ENCODE measurements at places on chromosomes 3 and 15. TPM values are rescaled to one million over a fixed set of nuclear protein-coding genes. Genes with fewer than 3 reads are reported as not detected.

DNA sequence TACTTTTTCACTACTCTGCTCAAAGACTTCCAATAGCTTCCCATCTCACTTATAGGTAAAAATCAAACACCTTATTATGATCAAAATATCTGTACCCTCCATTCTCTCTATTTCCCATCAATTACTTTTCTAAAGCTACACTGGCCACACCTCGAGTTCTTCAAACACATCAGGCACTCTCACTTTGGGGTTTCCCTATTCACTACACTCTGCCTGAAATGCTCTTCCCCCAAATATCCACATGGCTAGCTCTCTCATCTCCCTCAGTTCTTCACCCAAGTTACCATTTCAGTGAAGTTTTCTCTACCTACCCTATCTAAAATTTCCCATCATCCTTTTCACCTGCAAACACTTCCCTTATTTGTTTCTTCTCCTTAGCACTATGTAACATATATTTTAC, 14.8 kb downstream of the UBE3A start:
- DNase-seq: no peak

GRCh38 chr15:90028376-90028944, 27.3 kb downstream of the ZNF710 start:
- DNase-seq: no peak

- DNase-seq: no peak
Measured at GRCh38 chr3:193938613-193939012, 197.3 kb upstream of the HES1 start.

DNA sequence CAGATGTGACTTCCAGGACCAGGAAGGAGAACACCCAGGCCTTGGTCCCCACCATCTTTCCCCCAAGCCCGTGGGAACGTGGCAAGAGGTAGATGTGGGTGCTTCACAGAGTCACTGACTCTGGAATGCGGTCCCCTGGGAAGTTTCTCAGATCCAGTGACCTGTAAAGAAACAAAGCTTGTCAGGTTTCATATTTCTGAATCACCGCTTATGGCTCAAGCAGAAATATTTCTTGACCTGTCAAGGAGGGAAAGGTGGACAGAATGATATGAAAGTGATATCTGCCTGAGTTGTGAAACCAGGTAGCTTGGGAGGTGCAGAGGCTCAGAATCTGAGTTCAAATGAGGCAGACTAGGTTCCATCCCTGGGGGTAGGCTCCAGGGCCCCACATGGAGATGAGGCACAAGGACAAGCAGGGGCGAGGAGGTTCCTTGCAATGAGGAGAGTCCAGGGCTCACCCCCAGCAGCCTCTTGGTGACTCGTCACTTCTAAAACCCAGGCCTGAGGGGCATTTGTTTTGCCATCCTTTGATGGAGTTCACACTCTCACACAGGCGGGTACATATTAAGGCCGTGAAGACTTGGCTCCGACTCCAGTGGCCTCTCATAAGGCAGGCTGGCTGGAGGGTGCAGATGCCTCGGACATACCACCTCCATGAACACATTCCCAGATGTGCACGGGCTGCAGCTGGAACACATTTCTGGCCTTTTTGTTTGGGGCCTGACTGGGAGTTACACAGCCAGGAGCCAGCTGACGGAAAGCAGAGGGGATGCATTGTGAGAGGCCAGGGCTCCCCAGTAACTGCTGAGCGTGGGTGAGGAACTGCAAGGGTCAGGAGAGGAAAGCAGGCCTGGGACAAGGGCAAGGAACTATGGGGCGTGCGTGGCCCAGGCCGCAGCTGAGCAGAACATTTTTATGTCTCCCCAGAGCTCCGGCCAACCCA, 1.3 kb downstream of the CILP start:
- DNase-seq: no peak

The TM4SF1 gene
- not detected for total RNA-seq
